Bronchial epithelial cell (primary cell): ENCODE measurements at places on chromosomes 3 and 15. TPM values are rescaled to one million over a fixed set of nuclear protein-coding genes. Genes with fewer than 3 reads are reported as not detected.

GRCh38 chr3:52146189-52146588, 8.0 kb downstream of the POC1A start:
- DNase-seq: no peak

LNP1 gene
- total RNA-seq: 0.51 and 1.1 TPM in 2 replicates

DNA sequence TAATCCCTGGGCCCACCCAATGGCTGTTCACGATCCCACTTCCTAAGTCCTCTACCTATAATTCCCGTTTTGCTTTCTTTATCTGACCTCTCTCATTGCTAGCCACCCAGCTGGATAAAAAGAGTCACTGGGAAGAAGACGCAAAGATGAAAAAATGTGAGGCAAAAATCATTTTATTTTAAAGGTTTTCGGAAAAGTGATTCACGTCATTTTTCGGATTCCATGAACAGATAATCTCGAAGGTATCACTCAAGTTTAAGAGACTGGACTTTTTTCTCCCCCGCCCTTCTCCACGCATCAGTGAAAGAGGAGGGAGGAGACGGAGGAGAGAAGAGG, 266.6 kb downstream of the CGGBP1 start:
- no peak for DNase-seq

NUSAP1 gene
- 3.7 and 4.1 TPM in 2 replicates for total RNA-seq

DNA sequence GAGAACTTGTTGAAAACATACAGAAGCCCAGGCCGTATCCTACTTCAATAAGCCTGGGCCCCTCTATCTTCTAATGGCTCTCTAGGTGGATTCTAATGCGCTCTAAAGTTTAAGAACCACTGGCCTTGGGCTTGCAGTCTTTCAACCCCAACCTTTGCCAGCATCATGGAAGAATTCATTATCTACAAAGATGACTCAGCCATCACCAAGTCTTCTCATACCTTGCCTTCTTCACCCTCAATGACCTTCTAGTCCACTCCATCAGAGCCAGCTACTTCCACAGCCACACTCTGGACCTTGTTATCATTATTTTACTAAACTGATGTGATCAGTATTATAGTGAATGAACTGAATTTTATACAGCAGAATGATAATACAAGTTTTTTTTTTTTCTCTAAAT, 16.9 kb upstream of the TIPARP start:
- DNase-seq: no peak

ZNF860 gene
- 2.8 and 3.7 TPM in 2 replicates for total RNA-seq

RASGRF1 gene
- total RNA-seq: under 0.01 TPM in 1 of 2 replicates, not detected in the other

DNA sequence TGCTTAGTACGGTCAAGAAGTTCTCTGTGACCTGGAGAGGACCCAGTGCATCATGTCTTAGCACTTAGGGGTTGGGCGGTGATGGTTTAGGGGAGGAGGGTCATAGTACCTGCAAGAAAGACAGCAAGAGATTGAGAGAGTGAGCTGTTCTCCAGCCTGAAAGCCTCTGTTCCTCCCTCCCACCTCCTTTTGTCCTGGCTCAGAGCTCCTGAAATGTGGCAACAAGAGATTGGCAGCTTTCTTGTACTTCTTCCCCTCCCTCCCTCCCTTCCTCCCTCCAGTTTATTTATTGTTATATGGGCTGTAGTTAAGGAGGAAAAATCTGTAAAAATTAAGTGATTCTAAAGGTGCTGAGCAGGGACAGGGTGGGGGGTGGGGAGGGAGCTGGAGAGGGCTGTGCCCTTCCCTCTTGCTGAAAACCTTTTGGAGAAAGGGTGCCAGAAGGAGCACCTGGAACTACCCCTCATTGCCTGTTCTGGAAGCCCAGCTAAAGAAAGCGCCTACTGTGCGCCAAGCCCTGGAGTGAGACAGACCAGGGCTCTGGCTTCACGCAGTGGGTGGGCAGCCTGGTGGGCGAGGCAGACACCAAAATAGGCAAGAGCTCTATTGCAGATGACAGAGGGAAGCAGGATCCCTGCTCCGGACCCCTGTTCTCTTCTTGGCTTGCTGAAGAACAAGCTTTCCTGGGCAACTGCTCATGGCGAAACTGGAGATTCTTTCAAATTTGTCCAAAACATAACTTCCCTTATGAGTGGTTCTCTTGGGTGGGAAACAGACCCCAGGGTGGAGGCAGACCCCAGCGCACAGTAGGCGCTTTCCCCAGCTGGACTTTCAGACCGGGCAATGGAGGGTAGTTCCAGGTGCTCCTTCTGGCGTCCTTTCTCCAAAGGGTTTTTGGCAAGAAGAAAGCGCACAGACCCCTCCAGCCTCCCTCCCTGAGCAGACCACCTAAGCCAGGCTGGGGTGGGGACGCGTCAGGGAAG, 35.6 kb downstream of the LINGO1 start:
- no peak for DNase-seq

DNA sequence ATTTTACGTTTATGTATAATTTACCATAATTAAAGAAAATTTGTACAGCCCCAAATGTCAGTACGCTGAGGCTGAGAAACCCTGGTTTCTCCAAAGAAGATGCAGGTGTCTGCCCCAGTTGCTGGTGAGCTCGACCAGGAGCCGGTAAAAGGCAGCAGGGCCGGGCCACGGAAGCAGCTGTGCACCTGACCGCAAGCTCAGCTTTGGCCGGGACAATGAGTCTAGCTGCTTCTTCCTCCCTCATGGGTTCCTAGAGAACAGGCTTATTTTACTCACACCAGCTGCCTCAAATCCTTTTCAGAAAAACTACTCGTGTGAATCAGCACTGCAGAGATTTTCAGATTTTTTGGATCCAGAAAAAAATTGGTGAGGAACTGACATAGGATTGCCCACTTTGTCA, 18.0 kb upstream of the ZXDC start:
- DNase-seq: no peak

CFAP20DC gene
- total RNA-seq: 6.7 and 6.8 TPM in 2 replicates

- no peak for DNase-seq
These were observed 121.6 kb downstream of the RBPMS2 start for GRCh38 chr15:64653757-64654156.

DNA sequence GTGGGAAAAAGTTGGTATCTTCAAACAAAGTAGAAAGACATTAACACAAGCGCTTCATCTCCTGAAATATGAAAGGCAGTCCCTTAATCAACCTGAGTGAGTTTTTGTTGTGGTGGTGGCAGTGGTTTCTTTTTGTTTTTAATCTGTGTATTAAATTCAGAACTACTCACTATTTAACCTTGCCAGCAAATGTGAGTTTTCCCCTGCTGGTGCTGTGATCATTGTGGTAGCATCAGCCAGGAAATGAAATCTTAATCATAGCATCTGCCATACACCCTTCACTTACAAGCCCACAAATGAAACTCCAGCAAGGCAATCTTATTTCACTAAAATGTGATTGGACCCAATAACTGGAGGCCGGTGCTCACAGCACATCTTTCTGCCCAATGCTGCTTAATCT, 229.7 kb downstream of the SHOX2 start:
- DNase-seq: no peak

GOLGA8J gene
- not detected in 2 replicates for total RNA-seq

GRCh38 chr3:125057186-125057850, 1.5 kb upstream of the HEG1 start:
- DNase-seq: peak; percentile 88

GRCh38 chr3:59788133-59788532, 738.3 kb upstream of the CFAP20DC start:
- no peak for DNase-seq

- DNase-seq: no peak
These were observed 23.2 kb downstream of the FBLN2 start for GRCh38 chr3:13571831-13572750.

DNA sequence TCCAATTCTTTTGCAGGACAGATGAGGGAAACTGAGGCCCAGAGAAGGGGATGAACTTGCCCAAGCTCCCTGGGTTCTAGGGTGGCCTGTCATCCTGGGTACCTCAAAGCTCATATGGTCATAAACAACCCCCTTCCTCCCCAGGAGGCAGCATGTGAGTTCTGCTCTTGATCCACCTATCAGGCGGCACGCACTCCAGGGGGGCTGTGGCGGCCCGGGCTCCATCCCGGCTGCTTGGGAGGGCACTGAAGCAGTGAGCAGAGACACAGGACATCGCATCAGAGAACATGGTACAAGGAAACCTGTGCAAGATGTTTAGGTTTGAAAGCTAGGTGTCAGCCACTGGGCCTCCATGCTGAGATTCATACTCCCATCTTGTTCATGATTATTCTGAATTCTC, 34.2 kb downstream of the CPN2 start:
- DNase-seq: no peak

SMCO1 gene
- not detected in 2 replicates for total RNA-seq

GRCh38 chr3:58706395-58707167, 40.0 kb upstream of the FAM3D start:
- no peak for DNase-seq

DNA sequence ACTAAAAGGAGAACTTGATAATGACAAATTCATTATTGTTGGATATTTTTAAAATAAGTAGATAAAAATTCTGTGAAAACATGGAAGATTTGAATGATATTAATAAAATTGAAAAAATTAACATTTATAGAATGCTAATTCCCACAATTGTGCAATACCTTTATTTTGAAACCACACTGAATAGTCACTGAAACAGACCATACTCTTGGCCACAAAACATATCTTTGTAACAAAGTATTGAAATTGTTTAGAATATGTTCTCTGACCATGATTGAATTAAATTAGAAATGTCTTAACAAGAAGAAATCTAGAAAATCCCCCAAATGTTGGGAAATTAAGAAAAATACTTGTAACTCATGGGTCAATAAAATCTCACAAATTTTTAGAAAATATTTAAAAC, 49.2 kb downstream of the ARHGAP11B start:
- DNase-seq: no peak

GRCh38 chr3:32712506-32713055, 27.6 kb downstream of the CNOT10 start:
- no peak for DNase-seq

GRCh38 chr3:107910713-107911259, 180.0 kb downstream of the CD47 start:
- no peak for DNase-seq

DNA sequence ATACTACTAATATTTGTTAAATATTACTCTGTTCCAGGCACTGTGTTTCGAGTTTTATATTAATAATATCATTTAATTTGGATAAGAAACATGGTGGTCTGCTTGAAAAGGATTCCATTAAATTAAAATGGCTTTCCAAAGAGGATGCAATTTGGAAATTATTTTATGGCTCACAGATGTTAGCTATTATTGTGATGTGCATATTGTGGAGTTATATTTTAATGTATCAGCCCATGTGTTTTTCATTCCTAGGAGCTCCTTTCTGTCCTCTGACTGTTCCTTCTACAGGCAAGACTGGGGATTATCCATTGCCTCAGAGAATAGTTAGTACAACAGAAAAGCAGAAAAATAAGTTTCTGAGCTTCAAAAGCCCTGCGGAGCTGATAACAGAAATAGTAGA, 376.7 kb upstream of the PDZRN3 start:
- DNase-seq: no peak

DNA sequence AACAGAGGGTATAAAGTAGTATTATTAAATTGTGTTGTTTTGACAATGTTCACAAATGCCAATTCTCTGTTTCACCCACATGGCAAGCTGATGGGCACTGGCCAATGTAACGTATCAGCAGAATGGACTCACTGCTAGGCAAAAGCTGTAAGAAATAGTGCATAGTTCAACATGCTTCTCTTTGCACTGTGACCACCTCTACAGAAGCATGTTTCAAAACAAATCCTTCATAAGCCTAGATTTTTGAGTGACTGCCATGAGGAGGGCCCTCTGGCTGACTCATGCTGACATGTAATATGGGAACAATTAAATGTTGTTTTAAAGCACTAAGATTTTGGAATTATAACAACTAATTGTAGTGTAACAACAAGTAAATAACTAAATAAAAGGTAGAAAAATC, 3.2 kb downstream of the GBE1 start:
- DNase-seq: peak; percentile 40

DNA sequence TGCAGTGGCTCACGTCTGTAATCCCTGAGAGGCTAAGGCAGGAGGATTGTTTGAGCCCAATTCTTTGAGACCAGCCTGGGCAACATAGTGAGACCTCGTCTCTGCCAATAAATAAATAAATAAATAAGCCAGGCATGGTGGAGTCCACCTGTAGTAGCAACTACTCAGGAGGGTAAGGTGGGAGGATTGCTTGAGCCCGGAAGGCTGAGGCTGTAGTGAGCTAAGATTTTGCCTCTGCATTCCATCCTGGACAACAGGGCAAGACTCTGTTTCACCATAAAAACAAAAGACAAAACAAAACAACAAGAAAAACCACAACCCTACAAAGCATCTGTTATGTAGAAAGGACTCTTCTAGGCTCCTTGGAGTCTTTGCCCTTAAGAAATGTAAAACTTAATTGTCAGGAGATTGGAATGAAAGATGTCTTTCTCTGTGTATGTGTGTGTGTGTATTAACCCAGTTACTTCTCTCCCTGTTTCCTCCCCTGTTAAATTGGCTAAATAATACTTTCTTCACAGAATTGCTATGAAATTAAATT, 9.5 kb downstream of the NECTIN3 start:
- DNase-seq: no peak

DNA sequence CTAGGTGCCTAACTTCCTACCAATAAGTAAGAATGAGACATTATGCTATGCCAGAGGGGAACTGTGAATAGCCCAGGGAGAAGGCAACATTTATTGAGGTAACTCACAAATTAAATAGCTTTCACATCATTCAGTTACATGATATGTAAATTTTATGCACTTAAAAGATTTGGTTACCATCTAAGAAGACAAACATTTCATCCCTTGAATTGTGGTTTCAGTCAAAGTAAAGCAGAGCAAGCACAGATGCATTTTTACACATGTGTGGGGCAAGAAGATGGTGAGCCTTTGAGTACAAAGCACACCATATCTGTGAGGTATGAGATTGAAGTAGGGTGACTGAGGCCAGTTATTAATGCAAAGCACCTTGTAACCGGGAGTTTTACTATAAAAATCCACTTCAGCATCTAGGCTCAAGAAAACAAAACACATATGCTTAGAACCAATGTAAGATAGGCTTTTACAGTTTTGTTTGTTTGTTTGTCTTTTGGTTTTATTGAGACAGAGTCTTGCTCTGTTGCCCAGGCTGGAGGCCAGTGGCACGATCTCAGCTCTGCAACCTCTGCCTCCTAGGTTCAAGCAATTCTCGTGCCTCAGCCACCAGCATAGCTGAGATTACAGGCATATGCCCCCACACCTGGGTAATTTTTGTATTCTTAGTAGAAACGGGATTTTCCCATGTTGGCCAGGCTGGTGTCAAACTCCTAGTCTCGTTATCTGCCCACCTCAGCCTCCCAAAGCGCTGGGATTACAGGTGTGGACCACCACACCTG, 3.5 kb downstream of the PLSCR2 start:
- DNase-seq: no peak

ZNF80 gene
- not detected in 2 replicates for total RNA-seq

- peak; percentile 56 for DNase-seq
These were observed 6.8 kb downstream of the STOML1 start for GRCh38 chr15:73985101-73985873.

- no peak for DNase-seq
These were observed 63.6 kb downstream of the OSTN start for GRCh38 chr3:191262650-191263049.

GRCh38 chr3:45398178-45398577, 9.8 kb downstream of the LARS2 start:
- no peak for DNase-seq

ADCY5 gene
- not detected in 2 replicates for total RNA-seq

DNA sequence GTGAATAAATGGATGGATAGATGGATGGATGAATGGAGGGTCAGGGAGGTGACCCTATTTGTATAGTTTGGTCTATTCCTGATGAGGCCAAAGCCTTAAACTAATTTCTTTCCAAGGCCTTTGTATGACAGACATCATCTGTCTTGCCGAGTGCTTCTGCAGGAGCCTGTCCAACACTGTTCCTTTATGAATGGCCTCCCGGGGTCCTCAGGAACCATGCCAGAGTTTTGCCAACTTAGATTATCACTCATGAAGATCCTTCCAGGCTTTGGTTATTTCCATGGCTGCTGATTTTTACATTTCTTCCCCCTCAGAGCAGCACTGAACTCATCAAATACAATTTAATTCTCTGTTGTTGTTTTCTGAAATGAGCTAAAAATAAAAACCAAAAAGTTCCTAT, 133.0 kb upstream of the SOX2 start:
- DNase-seq: no peak
